T-helper 2 cell treated with Interferon-gamma antibody and Interleukin-4, amounts not matched to agents 5 μg/mL and 100 μg/mL, for 36 hours (primary cell): ENCODE measurements at places on chromosomes 4 and X.
A peak's percentile ranks its signal among the peaks of the same experiment; 100 is the strongest.

DNA sequence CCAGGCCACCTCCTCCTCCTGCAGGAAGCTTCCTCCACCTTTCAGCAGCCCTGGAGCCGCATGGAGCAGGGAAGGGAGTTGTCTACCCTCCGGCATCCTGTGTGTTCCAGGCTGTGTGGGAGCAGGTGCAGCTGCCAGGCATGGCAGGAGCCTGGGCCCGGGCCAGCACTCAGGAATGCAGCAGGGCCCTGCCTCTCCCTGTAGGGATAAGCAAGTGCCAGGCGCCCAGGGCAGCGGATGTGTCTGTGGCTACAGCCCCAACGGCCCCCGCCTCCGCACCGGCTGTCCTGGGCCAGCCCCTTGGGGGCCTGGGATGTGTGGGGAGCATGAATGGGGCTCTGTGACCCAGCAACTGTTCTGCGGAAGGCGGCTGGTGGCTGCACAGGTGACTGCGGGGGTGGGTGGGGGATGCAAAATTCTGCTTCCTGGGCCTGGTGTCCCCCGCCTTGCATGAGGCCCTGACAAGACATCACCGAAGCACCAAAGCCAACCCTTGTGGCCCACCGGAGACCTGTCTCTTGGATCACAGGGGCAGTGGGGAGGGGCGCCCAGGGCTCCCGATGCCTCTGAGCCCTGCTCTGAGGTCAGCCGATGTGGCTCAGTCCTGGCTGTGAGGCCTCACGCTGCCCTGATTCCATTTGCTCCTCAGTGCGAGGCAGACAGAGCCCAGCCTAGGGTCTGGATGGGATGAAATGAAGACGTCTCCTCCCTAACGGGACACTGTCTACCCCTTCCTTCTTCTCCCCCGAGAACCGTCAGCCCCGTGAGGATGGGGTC lies 1.4 kb upstream of the DOK7 start:
- DNase-seq = no peak

- DNase-seq = peak; percentile 14
Measured at GRCh38 chrX:46967547-46967946, 55.3 kb downstream of the JADE3 start.

DNA sequence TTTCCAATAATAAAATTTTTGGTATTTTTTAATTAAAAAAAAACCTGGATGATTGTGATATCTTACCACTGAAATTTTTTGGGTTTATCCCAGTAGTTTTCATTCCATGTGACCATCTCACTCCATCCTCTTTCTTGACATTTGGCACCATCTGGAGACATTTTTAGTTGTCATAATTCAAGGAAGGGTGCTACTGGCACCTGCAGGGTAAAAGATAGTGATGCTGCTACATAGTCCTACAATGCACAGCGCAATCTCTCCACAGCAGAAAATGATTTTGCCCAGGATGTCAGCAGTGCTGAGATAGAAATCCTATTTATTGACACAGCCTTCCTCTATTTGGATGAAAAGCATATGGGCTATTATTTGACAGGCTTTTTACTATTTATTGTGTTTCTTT lies 79.3 kb downstream of the RBPJ start:
- no peak for DNase-seq

- DNase-seq = no peak
Measured at GRCh38 chr4:151339467-151339866, 14.1 kb upstream of the SH3D19 start.

- DNase-seq = no peak
Measured at GRCh38 chr4:102139132-102139573, 206.1 kb downstream of the SLC39A8 start.

- DNase-seq = no peak
Measured at GRCh38 chr4:109945056-109945455, 32.4 kb downstream of the EGF start.

DNA sequence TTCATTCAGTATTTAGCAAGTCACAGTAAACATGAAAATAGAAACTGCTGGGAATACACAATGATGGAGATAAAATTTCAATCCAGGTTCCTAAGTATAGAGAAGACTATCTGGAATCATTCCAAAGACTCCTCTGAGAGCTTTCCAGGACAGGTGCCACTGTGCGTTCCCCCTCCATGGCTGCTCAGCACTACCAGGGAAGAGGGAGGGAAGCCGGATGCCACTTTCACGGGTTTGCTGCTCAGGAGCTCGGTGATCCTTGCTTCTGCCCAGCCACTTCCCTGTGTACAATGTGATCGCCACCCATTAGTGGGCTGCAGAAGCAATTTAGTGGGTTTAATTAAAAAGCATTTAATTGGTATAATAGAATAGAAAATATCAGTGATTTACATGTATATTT lies 94.5 kb downstream of the FNIP2 start:
- DNase-seq = no peak

GRCh38 chr4:73859614-73860088 lies 6.6 kb downstream of the PF4V1 start:
- no peak for DNase-seq

DNA sequence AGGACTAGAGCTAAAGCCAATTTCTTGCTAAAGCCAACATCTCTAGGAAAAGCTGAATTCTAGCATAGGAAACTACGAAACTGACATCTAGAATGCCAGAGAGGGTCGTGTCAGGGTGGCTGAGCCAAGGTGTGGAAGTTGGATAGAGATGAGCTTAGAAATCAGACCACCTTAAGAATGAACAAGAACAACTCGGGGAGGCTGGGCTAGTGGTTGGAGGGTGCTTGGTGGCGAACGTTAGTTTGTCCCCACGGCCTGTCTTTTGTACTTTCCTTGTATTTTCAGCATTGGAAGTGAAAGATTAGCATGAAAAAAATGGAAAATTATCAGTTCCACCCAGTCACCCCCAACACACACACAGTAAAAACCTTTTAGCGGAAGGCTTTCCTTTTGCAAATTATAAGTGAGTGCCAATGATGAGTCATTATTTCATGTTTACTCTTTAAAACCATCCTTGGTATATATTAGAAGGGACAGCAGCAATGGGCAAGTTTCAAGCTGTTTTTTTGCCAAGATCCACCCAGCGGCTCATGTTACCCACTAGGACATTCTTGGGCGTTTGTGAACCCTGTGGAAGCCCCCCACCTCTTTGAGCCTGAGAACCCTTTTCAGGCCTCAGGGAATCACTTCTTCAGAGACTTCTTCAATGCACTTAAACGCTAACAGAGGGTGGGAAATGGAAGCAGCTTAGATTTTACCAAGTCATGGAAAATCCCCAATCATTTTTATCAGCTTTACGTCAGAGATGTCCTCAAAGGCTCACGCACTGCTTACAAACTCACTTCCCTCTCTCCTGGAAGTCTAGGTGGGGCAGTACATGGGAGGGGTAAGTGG lies 4.9 kb upstream of the PPEF1 start:
- DNase-seq = no peak

- DNase-seq = no peak
Measured at GRCh38 chr4:56744030-56744429, 62.9 kb upstream of the HOPX start.

GRCh38 chr4:110371016-110371770 lies 104.8 kb upstream of the ENPEP start:
- DNase-seq = no peak

DNA sequence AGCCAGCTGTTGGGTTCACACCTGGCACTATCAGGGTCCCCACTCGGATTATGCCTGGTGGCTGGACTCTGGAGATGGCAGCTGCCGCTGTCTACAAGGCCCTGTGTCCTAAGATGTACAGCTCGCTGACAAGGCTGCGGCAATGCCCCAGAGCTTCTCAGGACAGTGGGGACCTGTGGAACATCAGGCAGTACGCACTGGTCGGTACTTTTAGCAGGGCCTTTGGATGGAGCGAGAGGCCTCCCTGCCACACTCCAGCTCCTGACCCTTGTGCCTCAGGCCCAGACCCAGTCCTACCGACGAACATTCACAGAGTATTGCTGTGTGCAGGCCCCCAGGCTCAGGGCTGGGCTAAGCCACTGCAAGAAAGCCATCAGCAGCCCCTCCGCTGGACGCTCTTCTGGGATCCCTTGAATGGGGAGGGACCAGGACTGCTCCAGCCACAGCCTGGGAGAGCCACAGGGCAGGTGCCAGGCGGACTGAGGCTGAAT lies 45.7 kb upstream of the HMX1 start:
- DNase-seq = no peak

DNA sequence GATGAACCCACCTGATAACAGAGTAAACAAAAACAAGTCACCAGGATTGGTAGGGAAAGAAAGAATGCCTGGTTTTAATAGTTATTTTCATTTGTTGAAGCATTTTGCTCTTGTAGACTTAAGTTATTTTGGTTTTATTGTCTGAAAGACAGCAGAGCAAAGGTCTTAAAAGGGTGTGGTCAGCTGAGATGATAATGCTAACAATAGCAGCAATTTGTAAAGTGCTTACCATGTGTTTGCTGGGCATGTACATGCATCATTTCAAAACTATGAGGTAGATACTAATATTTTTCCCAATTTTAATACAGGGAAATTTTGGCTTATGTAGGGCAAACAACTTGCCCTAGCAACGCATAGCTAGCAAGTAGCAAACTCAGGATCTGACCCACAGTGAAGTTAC lies 46.8 kb upstream of the SLC10A4 start:
- no peak for DNase-seq

- DNase-seq = no peak
Measured at GRCh38 chrX:18769812-18770573, 62.5 kb downstream of the PPEF1 start.

GRCh38 chrX:120749141-120749846 lies 119.4 kb upstream of the C1GALT1C1 start:
- no peak for DNase-seq

GRCh38 chrX:48493890-48494364 lies 14.9 kb upstream of the PORCN start:
- no peak for DNase-seq

GRCh38 chrX:119343856-119344255 lies 55.3 kb upstream of the SLC25A43 start:
- no peak for DNase-seq

GRCh38 chrX:37854748-37855147 lies 7.4 kb upstream of the DYNLT3 start:
- DNase-seq = no peak

- DNase-seq = no peak
Measured at GRCh38 chr4:123127875-123128274, 205.5 kb upstream of the NUDT6 start.

GRCh38 chrX:149259241-149259640 lies 245.9 kb downstream of the IDS start:
- DNase-seq = no peak

DNA sequence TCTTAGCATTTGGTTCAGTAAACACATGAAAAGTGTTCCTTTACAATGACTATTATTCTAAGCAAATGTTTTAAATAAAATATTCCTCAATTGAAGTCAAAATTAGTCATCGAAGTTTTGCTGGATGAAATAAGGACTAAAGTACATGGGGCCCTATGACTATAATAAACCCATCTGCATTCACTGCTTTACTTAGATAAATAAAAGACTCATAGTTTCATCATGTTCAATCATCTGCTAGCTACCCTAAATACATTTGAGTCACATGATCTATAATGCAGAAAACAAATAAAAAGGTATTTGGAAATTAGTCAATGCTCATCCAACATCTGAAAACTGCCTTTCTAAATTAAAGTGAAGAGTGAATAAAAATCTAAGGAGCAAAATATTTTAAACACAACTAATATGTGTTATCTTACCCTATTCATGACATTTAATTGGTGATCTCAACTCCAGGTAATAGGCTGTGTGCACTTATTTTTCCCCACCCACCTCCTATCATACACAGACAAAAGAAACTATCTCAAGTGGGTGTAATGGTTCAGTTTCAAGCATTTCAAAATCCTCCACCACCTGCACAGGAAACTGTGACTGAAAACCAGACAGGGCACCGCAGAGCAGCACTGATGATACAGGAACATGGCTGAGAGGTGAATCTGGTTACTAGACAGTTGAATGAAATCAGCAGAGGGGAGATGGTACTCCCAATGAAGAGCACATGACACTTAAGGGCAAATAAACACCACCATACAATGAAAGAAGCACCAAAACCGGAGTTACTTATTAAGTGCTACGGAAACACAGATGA lies 78.6 kb downstream of the CAMK2D start:
- DNase-seq = peak; percentile 86

- DNase-seq = peak; percentile 21
Measured at GRCh38 chr4:182978152-182978827, 61.1 kb upstream of the DCTD start.

- no peak for DNase-seq
Measured at GRCh38 chr4:142983065-142983464, 137.0 kb upstream of the INPP4B start.

- DNase-seq = no peak
Measured at GRCh38 chr4:153792618-153793247, 3.9 kb upstream of the SFRP2 start.

GRCh38 chrX:17527922-17528321 lies 152.9 kb downstream of the NHS start:
- no peak for DNase-seq

DNA sequence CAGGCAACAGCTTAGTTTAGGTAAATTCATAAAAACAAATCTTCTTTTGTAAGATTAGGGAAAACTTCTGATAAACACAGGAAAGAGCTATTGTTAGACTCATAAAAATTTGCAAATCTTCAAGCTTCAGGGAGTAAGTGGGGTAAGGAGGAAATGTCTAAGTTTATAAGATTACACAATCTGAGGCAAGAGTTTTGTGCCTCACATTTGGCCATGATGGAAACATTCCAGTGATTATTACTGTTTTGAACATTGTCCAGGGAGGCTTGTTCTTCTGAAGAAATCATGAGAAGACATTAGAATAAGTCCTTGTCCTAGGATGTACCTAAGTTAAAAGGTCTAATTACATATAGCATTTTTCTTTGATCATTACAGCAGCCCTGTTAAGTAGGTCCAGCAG lies 72.8 kb downstream of the MAOB start:
- DNase-seq = no peak

DNA sequence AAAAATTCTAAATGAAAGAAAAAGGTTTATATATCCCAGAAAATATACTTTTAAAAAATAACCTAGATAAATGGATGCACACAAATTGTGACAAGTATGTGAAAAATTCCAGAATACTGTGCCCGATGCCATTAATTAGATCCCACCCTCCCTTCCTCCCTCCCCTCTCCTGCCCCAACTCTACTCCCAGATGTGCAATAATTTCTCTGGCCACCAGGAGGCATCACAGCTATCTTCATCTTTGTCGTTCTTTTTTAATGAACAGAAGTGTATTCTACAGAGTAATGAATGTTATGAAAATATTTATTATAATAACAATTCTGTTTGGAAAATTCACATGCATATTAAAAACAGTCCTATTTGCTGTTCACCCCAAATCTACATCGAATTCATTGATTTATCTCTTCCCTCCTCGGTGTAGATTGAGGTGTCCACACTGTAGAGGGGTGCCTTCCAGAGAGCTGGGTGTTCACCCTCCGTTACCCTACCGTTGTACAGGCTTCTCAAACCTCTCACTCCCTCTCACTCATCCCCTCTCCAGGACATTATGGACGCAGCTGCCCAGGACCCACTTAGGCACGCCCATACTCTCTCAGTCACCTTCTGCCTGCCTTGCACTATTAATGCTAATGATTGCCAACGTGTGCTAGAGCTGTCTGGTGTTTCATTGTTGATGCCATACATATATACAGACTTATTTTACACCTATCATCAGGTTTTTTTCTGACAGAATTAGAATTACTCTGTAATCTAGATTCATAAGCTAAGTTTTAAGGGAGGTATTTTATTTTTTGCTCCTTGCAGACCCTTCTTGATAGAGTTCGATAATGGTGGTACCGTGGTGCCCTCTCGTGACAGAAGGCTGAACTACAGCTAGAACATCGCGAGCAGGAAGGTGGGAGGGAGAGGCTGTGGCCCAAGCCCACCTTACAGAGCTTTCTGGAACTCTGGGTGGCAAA lies 14.1 kb downstream of the RAB40AL start:
- DNase-seq = peak; percentile 6

GRCh38 chr4:163911891-163912290 lies 417.4 kb downstream of the TMA16 start:
- no peak for DNase-seq
